ENCODE measurements at places on chromosomes 12 and 14.
A peak's percentile ranks its signal among the peaks of the same experiment; 100 is the strongest.

DNA sequence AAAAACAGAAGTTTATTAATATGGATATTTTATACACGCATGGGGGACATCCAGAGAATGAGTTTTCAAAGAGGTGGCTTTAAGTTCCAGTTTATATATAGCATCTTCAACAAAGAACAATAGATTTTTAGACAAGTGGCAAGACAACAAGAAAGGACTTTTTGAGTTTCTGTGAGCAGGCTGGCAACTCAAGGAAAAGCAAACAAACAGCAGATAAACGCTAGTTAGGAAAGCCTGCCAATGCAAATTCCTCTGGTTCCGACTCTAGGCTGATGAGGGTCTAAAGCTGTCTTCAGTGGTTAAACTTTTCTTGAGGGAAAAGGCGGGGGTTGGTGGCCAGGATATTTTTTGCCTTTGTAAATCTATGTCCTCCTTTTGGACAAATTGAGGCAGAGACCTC, 78.4 kb upstream of the EEA1 start:
- DNase-seq = no peak

GRCh38 chr14:93368996-93369712, 22.2 kb downstream of the COX8C start:
- DNase-seq = no peak

DNA sequence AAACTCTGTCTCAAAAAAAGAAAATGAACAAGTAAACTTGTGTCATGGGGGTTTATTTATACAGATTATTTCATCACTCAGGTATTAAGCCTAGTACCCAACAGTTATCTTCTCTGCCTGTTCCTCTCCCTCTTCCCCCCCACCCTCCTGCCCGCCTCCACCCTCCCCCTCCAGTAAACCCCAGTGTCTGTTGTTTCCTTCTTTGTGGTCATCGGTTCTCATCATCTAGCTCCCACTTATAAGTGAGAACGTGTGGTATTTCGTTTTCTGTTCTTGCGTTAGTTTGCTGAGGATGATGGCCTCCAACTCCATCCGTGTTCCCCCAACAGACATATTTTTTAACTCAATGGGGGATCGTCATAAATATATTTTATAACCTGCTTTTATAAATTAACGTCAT, 12.3 kb downstream of the IL31 start:
- no peak for DNase-seq

DNA sequence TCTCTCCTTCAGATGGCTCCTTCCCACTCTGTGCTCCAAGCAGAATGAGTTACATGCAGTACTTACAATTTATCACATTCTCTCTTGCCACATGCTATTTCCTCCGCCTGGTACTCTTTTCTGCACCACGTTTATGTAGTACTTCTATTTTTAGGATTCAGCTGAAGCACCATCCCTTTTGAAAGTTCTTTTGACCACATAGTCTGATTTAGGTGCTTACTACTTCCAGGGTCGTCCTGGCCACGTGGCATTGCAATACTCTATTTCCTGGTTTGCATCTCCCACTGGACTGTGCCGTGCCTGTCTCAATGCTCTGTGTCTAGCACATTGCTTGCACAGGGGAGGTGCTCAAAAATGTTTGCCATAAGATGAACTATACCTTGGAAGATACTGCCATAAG, 16.3 kb upstream of the TBC1D30 start:
- no peak for DNase-seq

GRCh38 chr12:49664591-49665239, 41.4 kb downstream of the PRPF40B start:
- peak; percentile 50 for DNase-seq

DNA sequence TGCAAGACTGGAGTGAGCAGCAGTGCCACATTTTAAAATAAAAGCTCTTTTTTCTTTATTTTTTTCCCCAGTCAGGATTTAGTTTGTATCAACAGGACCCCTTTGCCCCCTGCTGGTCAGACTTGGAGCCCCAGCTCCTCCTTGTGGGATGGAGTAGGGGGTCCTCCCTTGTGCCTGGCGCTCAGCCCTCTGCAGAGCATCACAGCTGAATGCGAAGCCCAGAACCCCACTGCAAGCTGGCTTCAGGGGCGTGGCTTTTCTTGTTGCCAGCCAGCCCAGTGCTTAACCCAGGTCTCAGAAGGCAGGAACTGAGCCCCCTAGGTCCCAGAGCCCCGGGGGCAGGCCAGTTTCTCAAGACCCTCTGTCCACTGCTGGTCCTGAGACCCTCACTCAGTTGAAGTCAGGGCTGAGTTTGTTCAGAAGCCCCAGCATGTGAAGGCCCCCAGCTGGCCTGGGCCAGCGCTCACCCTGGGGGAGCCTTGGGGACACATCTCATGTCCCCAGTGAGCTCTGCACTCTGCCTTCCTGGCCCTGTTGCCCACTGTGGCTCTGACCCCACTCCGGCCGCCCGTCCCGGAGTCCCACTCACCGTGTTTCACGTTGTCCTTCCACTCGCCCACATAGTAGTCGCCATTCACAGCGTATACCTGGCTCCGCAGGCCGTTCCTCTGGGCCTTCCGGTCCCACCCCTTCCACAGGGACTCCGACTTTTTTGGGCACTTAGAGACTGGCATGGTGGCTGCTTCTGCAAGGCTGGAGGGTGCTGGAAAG, 519 bp downstream of the MORN3 start:
- peak; percentile 41 for DNase-seq

DNA sequence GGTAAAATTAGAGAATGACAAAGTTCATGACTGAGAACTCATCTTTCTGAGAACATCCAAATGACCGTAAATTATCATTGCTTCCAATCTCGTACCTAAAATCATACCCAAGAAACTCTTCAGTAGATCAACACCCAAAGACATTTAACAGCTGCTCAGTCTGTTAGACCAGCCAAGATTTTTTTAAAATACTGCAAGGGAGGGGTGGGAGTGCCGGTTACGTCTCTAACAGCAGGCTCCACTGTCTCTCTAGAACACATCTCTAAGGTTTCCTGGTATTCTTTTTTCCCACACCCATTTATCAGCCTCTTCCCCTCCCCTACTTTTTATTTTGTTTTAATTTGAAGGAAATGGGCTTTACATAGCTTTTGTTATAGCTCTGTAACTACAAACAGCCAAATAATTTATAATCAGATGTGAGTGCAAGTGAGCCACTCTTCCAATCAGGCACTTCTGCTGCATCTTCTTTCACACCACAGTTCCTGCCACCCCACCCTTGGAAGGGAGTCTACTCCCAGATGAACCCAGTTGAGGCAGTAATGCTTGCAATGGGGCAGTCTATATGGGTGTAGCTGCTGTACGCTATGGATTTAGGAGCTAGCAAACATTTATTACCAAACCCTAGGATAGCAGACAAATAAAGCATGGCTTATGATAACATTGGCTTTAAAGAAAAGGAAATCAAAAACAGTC, 21.9 kb downstream of the PTPRB start:
- no peak for DNase-seq

GRCh38 chr12:15956413-15957185, 45.5 kb downstream of the DERA start:
- no peak for DNase-seq

DNA sequence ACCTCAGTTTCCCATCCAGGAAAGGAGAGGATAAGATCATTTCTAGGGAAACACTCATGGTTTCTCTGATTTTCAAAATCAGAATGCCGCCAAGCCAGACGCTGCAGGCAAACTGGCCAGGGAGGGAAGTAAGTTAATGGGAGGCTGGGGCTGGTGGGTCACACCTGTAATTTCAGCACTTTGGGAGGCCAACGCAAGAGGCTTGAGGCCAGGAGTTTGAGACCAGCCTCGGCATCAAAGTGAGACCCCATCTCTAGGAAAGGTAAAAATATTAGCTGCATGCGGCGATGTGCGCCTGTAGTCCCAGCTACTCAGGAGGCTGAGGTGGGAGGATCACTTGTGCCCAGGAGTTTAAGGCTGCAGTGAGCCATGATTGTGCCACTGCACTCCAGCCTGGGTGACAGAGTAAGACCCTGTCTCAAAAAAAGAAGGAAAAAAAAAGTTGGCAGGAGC, 587 bp downstream of the SELPLG start:
- no peak for DNase-seq

GRCh38 chr12:116916714-116917114, 6.0 kb downstream of the FBXW8 start:
- DNase-seq = peak; percentile 23

DNA sequence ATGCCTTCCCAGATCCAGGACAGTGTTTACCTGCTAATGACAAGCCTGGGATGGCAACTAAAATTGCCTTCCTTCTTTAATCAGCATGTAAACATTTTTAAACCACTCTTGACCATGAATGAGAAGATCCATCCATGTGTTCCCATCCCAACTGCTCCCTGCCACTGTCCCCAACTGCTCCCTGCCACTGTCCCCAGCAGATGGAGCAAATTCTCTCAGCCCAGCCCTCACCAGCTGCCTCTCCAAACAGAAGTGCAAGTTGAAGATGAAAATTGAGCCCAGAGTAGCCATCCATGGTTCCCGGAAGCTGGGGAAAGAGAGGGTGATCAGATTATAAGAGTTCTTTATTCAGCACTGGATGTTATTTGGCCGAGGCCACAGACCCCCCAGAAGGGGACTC, 133.1 kb downstream of the SLC15A4 start:
- DNase-seq = no peak

Measured in GM13977 (cell line).